ENCODE measurements at places on chromosomes 6 and 20.

- no peak for DNase-seq
Observed at GRCh38 chr6:17861361-17861760, 126.1 kb downstream of the KIF13A start.

DNA sequence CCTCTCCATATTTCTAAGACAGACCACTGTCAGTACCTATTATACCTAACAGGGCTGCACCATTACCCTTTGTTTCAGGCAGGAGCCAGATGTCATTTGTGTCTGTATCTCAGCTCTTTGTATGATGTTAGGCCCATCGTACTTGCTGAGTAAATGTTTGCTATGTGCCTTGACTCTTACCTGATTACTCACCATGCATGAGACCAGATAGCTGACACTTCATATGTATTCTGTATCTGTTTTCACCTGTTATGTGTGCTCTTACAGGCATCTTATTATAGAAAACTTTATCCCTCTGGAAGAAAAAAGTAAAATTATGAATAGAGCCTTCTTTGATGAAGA, 31.7 kb upstream of the ASXL1 start:
- no peak for DNase-seq

DNA sequence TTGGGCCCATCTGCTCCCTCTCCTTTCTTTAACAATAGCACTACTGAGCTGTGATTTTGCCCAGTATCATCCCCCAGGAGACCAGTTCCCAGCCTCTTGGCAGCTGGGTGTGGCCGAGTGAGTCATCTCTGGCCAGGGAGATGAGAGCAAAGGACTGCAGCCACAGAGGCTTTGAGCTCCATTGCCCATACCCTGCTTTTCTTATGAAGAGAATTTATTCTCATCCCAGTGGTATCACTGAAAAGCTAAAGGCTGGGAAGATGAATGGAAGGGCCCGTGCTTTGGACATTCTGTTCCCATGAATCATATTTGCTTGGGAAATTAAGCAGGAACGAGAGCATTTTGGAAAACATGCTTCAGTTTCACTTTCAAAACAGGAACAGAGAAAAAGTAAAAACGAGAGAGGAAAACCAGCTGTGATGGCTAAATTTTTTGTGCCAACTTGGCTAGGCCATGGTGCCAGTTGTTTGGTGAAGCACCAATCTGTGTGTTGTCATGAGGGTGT, 14.9 kb downstream of the CST3 start:
- DNase-seq: peak; percentile 84

GRCh38 chr6:131060311-131060710, 2.7 kb downstream of the EPB41L2 start:
- DNase-seq: peak; percentile 10

- DNase-seq: no peak
Observed at GRCh38 chr20:45991616-45992015, 17.1 kb upstream of the MMP9 start.

- DNase-seq: no peak
Observed at GRCh38 chr20:63951398-63952209, 4.6 kb downstream of the UCKL1 start.

DNA sequence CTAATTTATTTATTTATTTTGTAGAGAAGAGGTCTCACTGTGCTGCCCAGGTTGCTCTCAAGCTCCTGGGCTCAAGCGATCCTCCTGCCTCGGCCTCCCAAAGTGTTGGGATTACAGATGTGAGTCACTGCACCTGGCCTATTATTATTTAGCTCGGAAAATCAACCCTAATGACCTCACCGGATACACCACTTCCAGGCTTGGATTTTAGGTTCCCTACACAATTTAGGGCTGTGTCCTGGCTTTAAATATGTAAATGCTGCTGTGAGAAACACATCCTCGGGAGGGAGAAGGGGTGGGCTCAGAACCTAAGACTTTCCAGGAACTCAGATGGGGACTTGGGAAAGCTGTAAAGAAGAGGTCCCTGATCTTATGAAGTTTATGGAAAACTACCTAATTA, 51.0 kb upstream of the SLC32A1 start:
- no peak for DNase-seq

DNA sequence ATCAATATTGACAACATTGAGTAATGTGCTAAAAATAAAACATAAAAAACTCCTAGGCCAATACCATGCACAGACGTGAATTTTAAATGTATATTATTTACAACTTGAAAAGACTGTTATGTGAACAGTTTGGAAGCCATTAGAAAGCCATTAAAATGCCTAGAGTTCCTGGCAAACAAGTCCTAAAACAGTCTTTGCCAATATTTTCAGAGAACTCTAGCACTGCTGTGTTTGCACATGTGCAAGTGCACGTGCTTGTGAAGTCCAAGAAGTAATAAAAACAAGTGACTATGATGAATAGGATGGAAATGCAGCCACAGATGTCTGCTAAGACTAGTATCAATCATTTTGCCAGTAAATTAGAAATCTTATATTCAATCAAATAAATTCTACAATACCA, 1447.6 kb downstream of the GRIK2 start:
- no peak for DNase-seq

DNA sequence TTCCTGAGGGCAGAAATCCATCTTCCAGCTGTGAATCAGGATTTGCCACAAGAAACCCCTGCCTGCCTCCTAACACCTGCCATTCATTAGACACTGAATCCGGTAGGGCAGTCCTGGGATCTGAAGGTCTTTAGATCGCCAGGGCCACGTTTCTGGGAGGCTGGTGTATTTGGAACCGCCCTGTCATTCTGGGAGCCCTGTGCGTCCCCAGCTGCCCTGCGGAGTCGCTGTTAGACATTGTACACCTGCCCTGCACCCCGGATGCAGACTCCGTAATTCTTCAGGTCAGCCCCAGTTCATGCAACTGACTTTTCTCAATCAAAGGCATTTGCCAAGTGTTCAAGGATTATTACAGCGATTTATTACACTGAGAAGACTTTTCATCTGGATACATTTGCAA, 193.2 kb downstream of the TBC1D7 start:
- no peak for DNase-seq

- DNase-seq: no peak
Observed at GRCh38 chr6:76466286-76466685, 393.8 kb upstream of the IMPG1 start.

- no peak for DNase-seq
Observed at GRCh38 chr6:14135893-14136539, 18.4 kb downstream of the CD83 start.

DNA sequence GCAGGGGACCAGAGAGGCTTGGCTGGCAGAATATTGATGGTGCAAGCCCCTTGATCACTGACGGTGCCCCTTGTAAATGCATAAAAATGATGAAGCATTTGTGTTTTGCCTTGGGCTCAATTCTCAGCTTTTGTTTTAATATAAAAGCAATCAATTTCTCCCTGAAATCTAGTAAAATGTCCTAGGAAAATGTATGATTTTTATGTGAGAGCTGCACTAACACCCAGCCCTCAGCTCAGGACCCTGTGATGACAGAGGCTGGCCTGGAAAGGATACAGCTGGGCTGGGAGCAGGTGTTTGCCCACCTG, 84.7 kb upstream of the PHACTR3 start:
- DNase-seq: no peak

DNA sequence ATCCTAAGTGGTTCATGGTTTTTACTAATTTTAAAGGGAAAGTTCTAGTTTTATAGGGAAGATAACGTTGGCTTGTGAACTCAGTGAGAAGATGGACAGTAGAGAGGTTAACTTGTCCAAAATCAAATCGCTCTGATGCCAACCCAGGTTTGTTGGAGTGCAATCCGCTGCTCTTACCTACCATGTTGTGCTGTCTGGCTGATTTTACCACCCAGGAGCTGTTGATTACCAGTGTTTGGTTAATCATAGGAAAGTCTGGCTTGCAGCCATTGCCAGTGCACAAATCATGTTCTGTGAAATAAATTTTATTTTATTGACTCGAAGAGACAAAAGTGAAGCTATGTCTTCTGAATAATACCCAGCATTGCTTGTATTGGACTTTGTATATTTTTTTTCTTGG, 92.4 kb downstream of the PLCB4 start:
- no peak for DNase-seq

DNA sequence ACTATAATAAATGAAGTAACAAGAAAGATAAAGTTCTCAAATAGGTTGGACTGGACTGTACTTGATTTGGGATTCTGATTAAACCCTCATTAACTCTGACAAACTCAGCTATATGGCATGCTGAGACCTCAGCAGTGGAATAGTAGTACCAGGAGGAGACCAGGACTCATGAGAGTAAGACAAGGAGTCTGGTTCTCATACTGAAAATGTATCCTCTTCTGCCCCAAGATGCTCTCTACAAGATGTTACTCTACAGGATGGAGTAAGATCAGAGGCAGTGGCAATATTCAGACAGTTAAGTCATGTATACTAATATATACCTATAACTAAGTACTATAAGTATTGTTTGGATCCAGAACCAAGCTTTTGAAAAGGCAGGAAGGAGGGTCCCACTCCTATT, 31.9 kb upstream of the SYNCRIP start:
- no peak for DNase-seq

DNA sequence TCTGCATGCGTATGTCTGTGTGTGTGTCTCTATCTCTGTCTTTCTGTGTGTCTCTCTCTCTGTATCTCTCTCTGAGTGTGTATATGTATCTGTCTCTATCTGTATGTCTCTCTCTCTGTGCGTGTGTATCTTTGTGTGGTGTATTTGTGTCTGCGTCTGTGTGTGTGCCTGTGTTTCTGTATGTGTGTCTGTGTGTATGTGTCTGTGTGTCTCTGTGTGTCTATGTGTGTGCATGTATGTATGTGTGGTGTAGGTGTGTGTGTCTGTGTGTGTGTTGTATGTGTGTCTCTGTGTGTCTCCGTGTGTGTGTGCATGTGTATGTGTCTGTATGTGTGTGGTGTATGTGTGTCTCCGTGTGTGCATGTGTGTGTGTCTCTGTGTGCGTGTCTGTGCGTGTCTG, 243.0 kb upstream of the FOXQ1 start:
- no peak for DNase-seq

DNA sequence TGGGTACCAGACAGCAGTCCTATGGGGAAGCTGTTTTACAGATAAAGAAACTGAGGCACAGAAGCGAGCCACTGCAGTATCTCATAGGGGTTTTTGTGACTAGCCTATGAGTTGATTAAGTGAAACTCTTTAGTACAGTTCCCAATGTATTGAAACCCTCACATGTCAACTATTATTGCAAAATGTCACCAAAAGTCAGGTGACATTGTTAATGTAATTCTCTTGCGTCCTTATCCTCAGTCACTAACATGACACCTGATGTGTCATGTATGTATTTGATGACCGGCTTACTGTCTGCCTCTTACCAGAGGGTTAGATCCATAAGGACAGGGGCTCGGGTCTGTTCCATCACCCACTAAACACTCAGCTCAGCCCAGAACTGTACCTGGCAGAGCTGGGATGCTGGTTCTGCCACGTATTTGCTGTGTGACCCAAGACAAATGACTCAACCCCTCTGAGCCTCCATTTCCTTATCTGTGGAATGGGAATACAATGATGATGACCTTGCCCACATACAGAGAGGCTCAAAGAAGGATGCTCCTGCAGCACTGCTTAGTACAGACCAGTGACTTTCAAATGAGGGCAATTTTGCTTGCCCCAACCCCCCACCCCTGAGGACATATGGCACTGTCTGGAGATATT, 32.9 kb downstream of the PREX1 start:
- DNase-seq: no peak

- no peak for DNase-seq
Observed at GRCh38 chr6:131937703-131938631, 13.2 kb downstream of the CCN2 start.

GRCh38 chr6:148818939-148819575, 72.2 kb downstream of the UST start:
- no peak for DNase-seq

GRCh38 chr6:27986928-27987725, 30.1 kb downstream of the OR2B6 start:
- no peak for DNase-seq

GRCh38 chr6:138480279-138480949, 18.9 kb downstream of the NHSL1 start:
- DNase-seq: no peak

- no peak for DNase-seq
Observed at GRCh38 chr6:129786548-129786947, 74.6 kb downstream of the TMEM244 start.

DNA sequence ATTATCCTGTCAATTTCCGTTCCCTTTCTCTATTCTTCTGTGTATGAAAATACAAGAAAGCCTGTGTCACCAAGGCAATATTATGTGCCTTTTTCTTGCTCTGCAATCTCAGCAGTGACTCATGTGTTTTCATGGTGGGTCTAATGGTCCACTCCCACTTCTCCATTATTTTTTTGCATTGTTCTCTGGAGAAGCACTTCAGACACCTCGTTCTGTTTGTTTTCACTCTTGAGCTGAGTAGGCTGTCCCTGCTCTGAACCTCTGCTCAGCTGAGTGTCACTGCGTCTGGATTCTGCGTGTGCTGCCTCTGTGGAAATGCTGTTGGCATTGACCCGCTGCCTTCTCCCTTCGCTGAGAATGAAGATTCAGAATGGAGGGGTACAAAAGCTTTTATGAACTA, 230.6 kb downstream of the TMEM242 start:
- no peak for DNase-seq

- no peak for DNase-seq
Observed at GRCh38 chr6:102015431-102015830, 621.9 kb downstream of the GRIK2 start.

DNA sequence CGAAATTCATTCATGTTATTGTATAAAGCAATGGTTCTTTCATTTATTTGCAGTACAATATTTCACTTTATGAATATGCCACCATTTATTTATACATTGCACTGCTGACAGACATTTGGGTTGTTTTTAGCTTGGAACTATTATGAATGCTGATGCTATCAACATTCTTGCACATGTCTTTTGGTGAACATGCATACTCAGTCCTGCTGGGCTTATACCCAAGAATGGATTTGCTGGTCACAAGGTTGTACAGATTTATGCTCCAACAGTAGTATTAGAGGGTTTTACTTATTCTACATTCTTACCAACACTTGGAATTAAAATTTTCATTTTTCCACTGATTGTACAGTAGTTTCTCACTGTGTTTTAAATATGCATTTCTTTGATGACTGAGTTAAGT, 126.2 kb downstream of the PTPRK start:
- DNase-seq: no peak

DNA sequence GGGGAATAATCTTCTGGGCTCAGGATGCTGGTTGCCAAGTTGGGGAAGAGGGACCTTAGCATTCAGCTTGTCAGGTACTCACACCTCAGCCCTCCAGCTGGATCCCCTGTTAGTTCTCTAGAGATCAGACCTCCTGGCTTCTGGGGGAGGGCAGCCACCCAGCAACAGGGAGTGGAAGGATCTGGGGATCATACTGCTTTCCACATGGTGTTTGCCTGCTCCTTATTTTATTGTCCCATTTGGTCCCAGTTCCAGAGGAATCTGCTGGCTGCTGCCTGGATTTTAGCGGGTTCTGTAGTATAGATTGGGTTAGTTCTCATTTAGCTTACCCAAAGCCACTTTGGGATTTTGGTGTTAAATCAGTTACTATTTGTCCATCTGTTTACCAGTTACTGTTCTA, 29.3 kb downstream of the KAT14 start:
- DNase-seq: no peak
